Kidney tubule cell (primary cell): ENCODE measurements at places on chromosomes 7 and 10.
A peak's percentile ranks its signal among the peaks of the same experiment; 100 is the strongest.

- no peak for DNase-seq
These were observed 175.9 kb downstream of the ZMYND11 start for GRCh38 chr10:310976-311639.

DNA sequence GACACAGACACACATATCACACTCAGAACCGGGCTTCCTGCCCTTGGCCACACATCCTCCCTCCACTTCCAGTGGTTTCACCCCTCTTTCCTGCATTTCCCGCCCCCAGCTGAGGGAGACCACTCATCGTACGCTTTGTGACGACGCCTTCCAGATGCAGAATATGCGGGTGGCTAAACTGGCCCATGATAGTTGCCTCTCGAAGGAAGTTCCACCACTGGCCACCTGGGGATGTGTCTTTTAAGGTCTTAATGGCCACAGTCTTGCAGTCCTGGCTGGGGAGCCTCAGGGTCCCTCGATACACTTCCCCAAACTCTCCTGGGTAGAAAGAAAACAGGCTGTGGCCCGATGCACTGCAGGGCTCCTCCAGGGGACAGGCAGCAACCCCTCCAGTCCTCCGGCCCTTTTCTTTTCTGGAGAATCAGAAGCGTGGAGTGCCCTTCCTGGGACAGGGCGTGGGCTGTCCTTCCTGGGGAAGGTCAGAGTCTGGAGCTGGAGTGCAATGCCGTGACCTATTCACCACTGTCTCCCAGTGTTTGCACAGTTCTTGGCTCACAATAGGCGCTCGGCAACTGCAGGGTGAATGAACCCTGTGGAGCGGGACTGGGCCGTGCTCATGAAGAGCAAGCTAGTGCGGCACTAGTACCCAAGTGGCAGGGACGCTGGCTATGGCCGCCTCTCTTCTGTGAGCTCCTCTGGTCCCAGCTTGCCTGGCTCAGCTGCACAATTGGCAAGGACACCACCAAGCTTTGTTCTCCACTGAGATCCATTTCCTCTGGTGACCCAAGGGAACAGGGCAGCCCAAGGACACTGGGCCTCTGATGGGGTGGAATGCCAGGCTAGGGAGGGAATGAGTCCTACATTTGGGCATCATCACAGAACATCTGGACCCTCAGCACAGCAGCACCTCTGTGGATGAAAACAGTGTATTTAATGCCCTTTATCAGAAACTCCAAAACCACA lies 13.2 kb downstream of the EPHA1 start:
- DNase-seq = no peak

GRCh38 chr10:71765176-71765904 lies 8.0 kb downstream of the VSIR start:
- peak; percentile 24 for DNase-seq

DNA sequence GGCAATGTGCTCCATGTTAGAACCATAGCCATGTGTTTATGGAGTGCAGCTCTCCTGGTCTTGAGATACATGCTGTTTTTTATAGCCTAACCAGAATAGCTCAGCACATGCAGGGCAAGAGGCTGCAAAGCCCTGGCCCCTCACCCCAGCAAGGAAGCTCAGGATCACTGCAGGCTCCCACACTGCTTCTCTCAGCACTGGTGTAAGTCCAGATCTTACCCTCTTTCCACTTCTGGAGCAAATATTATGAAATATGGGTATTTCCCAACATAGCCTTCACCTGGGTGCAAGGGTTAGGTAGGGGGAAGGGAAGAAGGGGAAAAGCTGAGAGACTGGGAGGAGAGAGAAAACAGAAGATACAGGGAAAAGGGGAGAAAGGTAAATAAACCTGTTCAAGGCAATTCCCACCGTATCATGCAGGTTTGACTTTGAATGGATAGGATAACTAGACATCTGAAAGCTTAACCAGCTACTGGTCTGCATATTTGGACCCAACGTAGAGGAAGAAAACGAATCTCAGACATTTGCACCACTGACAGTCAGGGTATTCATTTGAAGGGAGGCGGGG lies 19.7 kb downstream of the SKIDA1 start:
- no peak for DNase-seq

DNA sequence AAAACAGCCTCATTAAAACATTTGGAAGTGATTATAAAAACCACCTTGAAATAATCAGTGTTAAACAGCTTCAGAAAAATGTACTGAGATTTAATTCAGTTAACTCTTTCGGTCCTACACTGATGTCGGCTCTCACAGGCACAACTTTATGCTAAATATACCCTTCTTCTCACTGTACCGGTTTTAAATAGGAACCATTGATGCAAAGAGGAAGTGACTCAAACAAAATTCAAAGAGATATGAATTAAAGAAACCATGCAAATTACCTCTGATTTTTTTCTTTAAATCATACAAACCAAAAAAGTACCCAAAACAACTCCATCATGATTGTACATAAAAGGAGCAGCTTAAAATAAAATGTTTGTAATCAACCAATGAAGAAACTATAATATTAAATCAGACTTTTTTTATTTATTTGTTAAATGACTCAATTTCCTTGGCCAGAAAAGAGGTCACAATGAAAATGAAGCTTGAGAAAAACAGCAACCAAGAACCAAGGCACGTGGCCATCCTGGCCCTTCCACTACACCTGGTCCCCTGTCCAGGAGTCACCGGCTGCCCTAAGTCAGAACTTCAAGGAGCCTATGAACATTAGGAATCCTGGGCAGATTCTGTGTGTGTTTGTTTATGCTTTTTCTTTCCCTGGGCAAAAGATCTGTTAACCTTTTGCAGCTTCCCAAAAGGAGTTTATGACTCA lies 73.0 kb upstream of the CABCOCO1 start:
- no peak for DNase-seq

DNA sequence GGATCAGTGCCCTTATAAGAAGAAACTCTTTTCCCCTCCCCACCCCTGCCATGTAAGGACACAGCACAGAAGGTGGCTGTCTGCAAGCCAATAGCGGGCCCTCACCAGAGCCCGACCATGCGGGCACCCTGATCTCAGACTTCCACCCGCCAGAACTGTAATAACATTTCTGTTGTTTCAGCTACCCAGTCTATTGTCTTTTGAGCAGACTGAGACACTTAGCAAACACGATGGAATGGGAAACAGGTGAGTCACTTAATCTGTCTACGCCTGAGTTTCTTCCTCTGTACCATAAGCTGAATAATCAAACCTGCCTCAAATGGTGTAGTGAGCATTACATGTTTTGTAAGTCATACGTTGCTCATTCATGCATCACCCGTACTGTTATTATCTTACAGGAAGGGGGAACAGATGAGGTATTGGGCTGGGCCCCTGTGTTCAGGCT lies 58.2 kb downstream of the STRA8 start:
- DNase-seq = peak; percentile 98

GRCh38 chr7:40646717-40647116 lies 511.9 kb downstream of the SUGCT start:
- DNase-seq = peak; percentile 16

GRCh38 chr7:84022684-84023308 lies 171.8 kb downstream of the SEMA3A start:
- peak; percentile 35 for DNase-seq

- no peak for DNase-seq
These were observed 39.7 kb downstream of the RASGEF1A start for GRCh38 chr10:43226851-43227845.

DNA sequence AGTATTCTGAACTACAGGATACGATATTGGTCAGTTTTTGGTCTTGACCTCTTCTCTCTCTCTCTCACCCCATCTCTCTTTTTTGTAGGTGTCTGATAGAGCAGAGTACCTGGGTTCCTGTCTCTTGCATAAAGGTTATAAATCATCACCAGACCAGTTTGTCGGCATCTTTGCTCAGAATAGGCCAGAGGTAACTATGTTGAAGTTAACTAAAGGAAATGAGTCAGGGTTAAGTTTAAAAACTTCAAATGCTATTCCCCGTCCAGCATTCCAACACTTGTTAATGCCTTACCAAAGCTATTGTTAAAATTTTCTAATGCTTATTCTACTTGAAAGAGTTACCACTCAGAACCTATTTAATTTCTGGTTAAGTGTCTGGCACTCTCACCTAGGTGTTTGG lies 30.7 kb downstream of the ACSL5 start:
- peak; percentile 86 for DNase-seq

- no peak for DNase-seq
These were observed 130.0 kb upstream of the EEPD1 start for GRCh38 chr7:36023033-36023560.

GRCh38 chr7:6246251-6246917 lies 26.0 kb downstream of the CYTH3 start:
- no peak for DNase-seq

- DNase-seq = peak; percentile 72
These were observed 9.0 kb downstream of the SKIDA1 start for GRCh38 chr10:21516242-21517131.

- DNase-seq = peak; percentile 38
These were observed 34.7 kb upstream of the KMT2E start for GRCh38 chr7:104979167-104979841.

GRCh38 chr7:137992550-137993394 lies 9.1 kb downstream of the CREB3L2 start:
- DNase-seq = peak; percentile 34

- DNase-seq = peak; percentile 10
These were observed 62.4 kb downstream of the SLC35B4 start for GRCh38 chr7:134254311-134254710.

- DNase-seq = peak; percentile 97
These were observed 21.8 kb upstream of the MRC1 start for GRCh38 chr10:17787087-17787961.
